ENCODE measurements at places on chromosomes 7 and 10.
A peak's percentile ranks its signal among the peaks of the same experiment; 100 is the strongest.

- DNase-seq: no peak
Observed at GRCh38 chr10:127434006-127434405, 115.1 kb upstream of the NPS start.

GRCh38 chr7:21850531-21851285, 95.0 kb downstream of the CDCA7L start:
- no peak for DNase-seq

DNA sequence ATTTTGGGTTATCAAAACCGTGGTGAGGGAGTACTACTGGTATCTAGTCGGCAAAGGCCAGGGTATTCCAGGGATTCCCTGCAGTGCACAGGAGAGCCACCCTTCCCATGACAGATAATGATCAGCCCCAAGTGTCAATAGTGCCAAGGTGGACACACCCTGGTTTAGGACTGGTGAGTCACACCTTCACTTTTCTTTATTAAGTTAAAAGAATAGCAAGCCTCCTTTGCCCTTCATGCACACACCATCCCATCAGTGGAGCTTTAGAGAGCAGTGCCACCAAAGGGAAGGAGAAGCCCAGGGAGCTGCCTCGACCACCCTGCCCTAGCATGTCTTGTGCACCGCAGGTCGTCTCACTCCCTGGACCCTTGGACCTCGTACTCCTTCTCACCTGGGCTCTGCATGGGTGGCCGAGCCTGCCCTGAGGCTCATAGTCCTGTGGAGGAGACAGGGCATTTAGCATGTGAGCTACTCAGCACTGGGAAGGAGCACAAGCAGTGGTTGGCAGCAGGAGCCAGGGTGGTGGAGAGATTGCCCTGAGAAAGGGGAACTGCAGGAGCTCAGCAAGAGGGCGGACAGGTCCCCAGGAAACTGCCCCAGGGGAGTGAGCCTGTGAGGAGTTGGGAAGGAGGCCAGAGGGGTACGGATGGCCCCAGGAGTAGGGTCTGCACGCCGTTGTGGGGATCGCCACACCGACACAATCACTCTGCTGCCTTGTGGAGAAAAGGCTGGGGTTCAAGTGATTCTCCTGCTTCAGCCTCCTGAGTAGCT, 17.4 kb downstream of the UBE2D4 start:
- DNase-seq: no peak

DNA sequence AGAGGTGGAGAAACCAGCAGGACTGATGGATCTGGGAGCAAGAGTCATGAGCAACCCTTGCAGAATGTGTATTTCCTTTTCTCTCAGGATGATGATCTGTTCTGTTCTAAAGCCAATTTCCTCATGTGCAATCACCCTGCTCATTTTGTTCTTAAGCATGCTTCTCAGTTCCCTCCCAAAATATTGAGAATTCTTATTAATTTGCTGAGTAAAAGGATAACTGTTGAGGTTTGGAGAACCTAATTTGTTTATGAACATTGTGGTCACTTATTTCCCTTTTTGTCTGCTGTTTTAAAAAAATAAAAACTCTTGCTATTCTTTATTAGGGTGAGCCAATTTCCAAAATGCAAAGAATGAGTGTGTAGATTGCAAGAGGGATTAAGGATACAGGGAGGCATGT, 106.8 kb downstream of the APBB1IP start:
- DNase-seq: no peak

DNA sequence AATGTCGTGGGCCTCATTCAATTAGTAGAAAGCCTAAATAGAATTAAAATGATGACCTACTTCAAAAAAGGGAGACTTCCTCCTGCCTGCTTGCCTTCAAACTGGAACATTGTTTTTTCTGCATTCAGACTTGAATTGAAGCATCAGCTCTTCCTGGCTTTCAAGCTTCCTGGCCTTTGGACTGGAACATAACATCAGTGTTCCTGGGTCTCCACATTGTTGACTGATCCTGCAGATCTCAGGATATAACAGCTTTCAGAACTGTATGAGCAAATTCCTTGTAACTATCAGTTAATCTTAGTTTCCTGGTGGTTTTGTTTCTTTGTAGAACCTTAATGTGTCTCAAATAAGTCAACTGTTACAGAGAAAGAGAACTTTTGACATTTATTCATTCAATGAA, 18.6 kb downstream of the MAGI2 start:
- DNase-seq: no peak

GRCh38 chr7:36216063-36216684, 63.1 kb downstream of the EEPD1 start:
- no peak for DNase-seq

DNA sequence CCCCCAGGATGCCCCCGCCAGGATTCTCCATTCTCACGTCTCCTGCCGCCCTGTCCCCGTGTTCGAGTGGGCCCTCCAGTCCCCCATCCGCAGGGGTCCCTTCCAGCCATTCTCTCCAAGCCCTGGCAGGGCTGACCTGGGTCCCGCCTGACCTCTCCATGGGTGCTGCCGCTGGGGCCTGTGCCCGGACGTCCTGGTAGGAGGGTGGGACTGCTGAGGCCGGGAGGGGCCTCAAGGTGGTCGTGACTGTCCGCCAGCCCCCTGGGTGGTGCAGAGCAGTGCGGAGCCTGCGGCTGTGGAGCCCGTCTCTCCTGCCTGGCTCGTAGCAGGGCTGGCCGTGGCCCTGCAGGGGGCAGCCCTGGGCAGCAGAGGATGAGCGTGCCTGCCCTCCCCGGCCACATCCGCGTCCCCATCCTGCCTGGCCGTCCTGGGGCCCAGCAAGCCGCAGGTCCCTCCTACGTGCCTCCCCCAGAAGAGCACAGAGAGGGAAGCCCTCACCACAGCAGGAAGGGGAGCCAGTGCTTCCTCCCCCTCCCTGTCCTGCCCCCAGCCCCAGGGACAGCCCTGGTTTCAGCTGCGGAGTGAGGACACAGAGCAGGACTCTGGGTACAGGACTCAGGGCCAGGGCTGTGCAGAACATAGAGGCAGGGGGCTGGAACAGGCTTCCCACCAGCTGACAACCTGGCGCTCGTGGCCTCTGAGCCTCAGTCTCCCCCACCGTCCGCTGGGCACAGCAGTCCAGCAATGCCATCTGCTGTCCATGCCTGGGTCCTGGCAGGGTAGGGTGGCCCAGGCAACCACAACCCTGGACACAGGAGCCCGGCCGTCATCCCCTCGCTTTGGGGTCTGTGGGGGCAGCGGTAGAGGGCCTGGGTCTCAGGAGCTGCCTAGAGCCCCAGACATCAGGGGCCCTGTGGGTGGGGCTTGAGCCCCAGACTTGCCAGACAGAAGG, 1.5 kb upstream of the GRIFIN start:
- peak; percentile 34 for DNase-seq

DNA sequence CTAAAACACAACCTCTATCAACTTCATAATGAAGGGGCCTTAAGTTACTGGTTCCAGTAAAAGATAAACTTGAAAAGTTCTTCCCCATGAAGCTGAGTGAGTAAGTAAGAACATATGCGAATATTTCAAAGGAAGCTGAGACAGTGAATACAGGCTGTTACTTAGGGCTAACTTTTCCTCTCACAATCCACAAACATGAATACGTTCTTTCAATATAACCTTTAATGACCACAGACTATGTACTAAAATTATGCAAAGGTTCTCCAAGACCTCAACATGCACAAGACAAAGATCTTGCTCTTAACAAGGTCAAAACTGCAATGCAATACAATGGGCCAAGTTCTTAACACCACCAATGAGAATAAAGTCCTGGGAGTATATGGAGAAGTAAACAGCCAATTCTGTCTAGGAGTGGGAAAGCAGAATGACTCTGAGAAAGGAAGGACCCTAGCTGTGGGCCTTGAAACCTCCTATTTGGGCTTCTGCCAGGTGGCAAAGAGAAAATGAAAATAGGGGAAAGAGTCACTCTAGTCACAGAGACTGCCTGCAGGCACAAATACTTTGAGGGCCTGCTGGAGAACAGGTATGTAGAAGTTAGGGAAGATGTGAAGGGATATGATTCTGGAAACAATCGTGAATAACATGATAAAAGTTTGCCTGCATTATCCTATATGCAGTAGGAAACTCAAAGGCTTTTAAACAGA, 43.7 kb downstream of the OSBPL3 start:
- no peak for DNase-seq

DNA sequence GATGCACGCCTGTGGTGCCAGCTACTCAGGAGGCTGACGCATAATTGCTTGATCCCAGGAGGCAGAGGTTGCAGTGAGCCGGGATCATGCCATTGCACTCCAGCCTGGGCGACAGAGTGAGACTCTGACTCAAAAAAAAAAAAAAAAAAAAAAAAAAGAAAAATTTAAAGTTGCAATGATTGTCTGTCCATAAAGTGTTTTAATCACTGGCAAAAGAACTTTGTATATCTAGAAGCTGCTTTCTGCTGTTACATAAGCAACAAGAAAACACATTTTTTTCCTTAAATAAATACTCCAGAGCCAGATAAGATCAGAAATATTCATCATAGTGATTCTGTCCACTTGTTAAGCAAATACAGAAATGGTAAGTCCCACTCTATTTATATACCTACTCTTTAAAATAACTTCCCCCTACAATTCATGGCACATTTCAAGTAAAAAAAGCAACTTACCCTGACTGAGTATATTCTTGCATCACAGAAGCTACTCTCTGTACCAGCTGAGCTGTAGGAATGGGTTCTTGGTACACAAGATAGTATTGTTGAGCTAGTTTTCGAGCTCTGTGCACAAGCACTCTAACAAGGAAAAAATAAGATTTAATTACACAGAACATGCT, 7.6 kb downstream of the PSMA2 start:
- no peak for DNase-seq

DNA sequence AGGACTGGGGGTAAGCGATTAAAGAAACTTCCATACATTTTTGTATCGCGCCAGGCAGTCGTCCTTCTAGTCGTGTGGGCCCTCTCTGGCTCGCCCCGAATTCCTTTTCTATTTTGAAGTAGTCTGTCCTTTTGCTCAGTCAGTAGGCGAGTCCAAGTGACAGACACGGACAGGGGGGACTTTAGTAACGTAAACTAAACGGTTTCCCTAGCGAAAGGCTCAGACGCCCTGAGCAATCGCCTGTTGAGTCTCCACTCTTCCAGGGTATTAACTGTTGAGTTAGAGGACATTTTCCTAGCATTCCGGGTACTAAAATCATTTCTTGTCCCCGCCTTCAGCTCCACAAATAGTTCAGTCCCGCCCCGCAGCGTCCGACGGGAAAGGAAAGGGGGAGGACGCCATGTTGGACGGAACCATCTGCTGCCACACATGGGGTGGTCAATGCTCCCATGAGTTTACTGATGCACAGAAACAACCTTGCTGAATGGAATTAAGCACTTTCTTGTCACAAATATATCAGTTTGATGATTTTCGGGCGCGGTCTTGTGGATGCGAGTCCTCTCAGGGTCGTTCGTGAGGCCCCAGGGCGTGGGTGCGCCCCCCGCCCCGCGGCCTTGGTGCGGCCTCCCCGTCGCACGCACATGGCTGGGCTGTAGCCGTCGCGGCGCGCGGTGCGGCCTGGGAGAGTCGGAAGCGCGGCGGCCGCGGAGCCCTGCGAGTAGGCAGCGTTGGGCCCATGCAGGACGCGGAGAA, at the start of gene EIF3B:
TSS of gene EIF3B (plus strand) at position 642 of the 753 bp plus-strand sequence. CDS start at position 737, 95 bp downstream.
- peak; percentile 71 for DNase-seq

- no peak for DNase-seq
Observed at GRCh38 chr7:17462131-17462631, 163.7 kb downstream of the AHR start.

DNA sequence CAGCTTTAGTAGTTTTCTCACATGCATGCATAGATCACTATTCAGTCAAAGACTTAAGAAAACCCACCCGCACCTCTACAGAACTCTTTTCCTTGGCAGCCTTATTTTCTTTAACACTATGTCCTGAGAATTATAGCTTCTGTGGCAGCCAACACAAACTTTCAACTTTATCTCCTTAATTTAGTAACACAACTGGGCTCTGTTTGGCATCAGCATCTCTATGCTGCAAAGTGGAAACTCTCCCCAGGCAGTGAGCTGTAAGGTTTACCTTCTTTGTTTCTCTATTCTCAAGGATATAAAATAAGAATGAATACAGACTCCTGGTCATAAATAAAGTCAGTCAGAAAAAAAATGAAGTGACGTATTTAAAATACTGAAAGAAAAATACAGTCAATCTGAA, 115.2 kb upstream of the PPP1R9A start:
- no peak for DNase-seq

- no peak for DNase-seq
Observed at GRCh38 chr7:128911423-128912031, 1.0 kb upstream of the KCP start.

GRCh38 chr10:2246747-2247146, 509.4 kb upstream of the ADARB2 start:
- DNase-seq: no peak

- no peak for DNase-seq
Observed at GRCh38 chr10:91381257-91381891, 28.8 kb upstream of the HECTD2 start.

- no peak for DNase-seq
Observed at GRCh38 chr7:91325726-91326125, 61.5 kb downstream of the FZD1 start.

- DNase-seq: no peak
Observed at GRCh38 chr7:131934452-131934851, 378.0 kb upstream of the PODXL start.

DNA sequence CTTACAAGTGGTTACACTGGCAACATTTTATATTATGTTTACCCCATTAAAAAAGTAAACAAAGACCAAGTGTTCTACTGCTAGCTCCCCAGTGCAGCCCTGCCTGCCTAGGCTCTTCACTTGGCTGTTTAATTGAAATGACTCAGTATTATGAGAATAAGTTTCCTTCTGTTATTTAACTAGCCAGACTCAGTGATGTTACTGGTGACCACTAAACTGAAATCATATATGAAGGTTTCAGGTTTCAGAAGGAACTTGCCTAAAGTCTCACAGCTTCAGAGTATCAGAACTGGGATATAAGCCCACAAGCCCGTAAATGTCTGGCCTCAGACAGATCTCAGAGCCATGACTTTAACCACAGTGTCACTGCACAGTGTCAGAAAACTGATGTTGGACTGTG, 66.8 kb upstream of the EXOC4 start:
- DNase-seq: no peak

GRCh38 chr10:34528320-34528719, 286.8 kb downstream of the PARD3 start:
- DNase-seq: no peak

DNA sequence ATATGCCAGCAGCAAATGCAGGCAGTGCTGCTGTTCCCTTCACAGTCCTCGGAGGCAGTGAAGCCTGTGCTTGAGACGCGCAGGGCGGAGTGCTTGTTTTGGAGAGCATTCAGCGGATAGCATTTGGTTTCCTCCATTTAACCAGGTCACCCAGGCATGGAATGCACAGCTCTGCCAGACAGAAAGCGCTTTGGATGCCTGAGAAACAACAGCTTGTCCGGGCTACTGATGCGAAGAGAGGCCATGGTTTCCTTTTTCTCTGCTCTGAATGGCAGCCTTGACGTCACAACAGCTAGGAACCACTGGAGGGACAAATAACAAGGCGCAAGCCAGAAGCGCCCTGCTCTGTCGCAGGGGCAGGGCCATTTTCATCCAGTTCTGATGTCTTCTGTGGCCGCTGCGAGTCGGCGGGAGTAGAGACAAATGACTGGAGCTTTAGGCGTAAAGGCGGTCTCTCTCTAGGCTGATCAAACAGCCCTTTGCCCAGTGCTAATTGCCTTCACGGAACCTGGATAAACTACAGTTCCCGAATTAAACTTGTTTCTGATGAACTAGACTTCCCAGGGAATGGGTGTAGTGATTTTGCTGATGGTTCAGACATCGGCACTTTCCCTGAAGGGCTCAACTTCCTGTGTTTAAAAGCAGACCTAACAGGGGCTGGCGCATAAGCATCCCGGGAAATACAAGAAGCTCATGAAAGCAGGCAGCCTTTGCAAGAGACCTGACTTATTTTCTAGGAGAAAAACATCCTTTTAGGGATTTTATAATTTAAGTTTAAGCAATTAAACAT, 187.6 kb upstream of the KLF14 start:
- no peak for DNase-seq
